Neural progenitor cell (in vitro differentiated cells): ENCODE measurements at places on chromosomes 11 and 22. TPM values are rescaled to one million over a fixed set of nuclear protein-coding genes. Genes with fewer than 3 reads are reported as not detected.

GRCh38 chr11:126355926-126356897 is 726 bp downstream of the ST3GAL4 start:
- DNase-seq: no peak

GRCh38 chr22:36377022-36377631 is 10.6 kb downstream of the MYH9 start:
- DNase-seq: no peak

GRCh38 chr11:116086426-116086825 is 582.2 kb upstream of the CADM1 start:
- DNase-seq: no peak

DNA sequence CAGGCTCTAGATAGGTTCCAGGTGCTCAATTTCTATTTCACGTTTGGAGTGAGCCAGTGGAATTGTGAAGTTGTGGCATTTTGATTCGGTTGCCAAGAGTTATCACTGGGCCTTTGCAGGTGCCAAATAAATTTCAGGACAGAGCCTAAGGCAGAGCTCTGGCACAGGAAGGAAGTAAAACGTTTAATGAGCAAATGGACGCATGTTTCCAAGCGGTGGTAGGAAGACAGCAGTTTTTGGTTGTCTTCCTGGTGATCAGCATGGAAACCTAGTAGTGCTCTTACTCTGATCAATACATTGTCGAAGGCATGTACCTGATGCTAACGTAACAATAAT is 452 bp downstream of the BIRC3 start:
- DNase-seq: no peak

DNA sequence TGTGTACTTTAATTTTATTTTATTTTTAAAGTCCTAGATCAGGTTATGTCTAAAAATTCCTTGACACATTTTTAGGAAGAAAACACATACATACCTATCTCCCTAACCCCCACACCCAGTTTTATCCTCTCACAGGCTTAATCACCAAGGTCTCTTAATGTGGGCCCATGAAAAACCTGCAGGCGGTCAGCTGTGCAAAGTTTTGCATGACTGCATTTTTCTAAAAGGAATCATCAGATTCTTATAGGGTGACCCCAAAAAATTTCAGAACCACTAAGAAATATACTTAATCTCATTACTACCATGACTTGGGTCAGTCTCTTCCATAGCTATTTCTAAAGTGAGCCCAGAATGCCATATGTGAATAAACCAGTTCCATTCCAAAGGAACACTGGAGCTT is 19.8 kb downstream of the SAA1 start:
- DNase-seq: no peak

DNA sequence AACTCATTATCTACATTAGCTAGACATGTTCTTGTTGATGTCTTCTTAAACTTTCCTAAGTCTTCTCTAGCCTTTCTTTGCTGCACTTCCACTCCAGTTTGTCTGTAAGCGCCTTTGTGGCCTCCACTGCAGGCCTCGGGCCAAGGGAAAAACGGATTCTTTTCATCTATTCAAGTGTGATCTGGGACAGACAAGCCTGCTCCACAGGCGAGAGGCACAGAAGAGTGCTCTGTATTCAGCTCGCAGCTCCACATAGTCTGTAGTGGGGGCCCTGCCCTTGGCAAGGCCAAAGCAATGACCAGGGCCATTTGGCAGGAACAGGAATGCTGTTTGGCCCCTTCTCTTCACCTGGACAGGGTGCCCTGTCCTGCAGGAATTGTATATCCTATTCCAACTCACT is 84.1 kb upstream of the BARX2 start:
- peak; percentile 64 for DNase-seq

DNA sequence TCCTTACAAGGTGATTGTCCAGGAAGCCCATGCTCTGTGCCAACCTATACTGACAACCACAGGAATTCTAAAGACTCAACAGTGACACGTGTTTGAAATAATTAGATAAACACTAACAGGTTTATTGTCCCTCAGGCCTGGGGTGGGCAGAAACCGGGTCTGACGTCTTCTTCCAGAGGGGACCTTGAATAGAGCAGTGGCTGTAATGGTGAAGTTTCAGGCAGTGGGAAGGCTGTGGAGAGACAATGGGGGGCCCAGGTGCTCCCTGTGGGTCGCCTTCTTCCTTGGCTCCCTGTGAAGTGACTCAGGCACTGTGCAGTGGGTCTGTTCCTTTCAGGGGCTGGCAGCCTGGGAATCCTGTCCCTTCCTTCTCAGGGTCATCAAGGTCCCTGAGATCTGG is 54.6 kb downstream of the OTOG start:
- no peak for DNase-seq

- DNase-seq: no peak
Observed at GRCh38 chr11:105937331-105937730, 84.7 kb downstream of the MSANTD4 start.

DNA sequence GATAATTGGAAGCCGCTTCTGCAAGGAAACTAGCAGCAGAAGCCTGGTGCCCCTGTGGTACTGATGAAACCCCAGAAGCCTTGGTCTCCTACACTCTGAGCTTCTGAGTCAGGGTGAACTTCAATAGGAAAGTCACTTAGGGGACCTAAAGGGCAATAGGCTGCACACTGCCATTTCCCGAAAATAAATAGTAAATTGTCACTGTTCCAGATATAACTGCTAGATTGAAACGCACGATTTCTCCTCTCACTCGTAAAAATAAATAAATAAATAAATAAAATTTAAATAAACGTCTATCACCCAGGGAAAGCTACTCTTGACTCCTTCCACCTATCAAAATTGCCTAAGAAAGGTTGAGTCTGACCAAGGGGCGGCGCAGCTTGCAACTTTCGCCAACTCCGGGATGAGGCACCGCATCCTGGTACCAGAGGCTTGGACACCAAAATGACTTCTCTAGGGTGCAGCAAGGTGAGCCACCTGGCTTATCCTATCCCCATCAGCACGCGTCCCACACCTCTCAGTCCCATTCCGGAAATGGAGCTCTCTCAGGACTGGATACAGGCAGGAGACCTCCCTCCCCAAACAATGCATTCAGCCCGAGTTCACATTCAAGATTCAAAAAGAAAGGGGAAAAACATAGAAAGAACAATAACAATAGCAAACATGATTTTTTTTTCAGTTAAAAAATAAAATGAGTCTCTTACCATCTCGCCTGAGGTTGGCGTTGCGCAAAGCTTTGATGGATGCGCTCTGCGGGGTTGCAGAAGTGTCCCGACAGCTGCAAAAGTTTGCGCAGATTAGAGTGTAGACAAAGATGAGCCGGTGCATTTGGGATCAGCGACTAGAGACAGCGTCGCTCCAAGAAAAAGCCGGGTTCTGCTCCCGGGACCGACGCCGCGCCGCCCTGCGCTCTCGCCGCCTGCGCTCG is 583 bp downstream of the PDGFD start:
- peak; percentile 48 for DNase-seq

GRCh38 chr11:13108416-13108815 is 99.3 kb downstream of the RASSF10 start:
- no peak for DNase-seq

DNA sequence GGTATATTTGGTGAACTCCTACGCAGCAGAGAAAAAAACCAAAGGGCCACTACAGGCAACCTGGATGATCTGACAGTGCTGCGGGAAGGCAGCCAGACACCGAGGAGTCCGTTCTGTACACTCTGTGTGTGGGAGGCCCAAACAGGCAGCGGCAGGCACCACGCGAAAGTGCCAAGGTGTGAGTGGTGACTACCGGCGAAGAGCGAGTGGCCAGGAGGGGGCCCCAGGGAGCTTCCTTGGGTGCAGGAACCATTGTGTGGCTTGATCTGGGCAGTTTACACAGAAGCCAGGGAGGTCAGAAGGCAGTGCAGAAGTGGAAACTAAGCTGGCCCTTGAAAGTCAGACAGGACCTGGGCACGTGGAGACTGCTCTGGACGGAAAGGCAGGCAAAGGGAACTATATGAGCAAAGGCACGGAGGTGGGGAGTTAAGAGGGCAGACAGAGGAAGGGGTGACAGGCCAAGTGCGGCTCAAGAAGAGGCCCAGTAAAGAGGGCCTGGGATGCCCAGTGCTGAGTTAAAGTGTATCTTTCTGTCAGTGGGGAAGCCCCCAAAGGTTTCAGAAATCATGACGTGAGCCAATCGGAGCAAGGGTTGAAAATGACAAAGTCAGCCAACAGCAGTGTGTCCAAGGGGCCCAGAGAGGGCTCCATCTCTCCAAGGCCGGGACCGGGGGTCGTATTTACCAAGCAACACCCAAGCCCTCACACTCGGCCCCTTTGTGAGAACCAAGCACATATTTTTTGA is 10.6 kb downstream of the TMEM184B start:
- DNase-seq: peak; percentile 65

DNA sequence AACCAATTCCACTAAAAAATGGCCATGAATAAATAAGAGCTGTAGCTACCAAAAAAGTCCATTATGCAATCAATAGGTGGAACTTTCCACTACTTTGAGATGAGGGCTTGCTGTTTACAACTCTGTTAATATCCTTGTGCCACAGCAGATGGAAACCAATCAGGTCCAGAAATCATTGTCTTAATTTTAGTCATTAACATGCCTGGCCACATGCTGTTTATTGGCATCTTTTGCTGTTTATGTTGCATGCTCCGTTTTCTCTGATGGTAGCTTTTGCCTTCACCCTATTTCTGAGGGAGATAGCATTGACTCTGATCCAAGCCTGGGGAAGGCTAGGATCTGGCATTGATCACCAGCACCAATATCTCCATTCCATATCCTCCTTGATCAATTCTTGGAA is 192.9 kb upstream of the SEZ6L start:
- DNase-seq: no peak

GRCh38 chr22:29202212-29203192 is 3.2 kb upstream of the EMID1 start:
- peak; percentile 65 for DNase-seq

GRCh38 chr22:37627545-37627944 is 11.9 kb upstream of the SH3BP1 start:
- no peak for DNase-seq

GRCh38 chr11:95922099-95922498 is 1.8 kb downstream of the MTMR2 start:
- DNase-seq: no peak

DNA sequence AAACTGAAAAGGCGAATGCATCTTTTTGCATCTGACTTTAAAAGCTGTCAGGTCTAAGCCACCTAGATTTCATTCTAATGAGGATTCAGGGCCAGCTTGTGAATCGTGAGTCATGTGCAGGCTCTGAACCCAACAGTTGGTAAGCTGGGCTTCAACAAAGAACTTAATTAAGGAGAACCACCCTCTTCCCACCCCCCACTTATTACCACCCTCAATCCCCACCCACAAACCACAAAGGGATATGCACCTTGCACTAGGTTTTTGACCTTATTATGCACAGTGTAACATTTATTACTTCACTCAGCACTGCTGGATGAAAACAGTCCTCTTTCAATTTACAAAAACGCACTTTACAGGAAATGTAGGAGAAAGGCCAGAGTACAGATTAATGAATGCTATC is 94.1 kb upstream of the LIN7C start:
- no peak for DNase-seq

GRCh38 chr22:26432619-26433311 is 3.7 kb downstream of the ASPHD2 start:
- DNase-seq: no peak

DNA sequence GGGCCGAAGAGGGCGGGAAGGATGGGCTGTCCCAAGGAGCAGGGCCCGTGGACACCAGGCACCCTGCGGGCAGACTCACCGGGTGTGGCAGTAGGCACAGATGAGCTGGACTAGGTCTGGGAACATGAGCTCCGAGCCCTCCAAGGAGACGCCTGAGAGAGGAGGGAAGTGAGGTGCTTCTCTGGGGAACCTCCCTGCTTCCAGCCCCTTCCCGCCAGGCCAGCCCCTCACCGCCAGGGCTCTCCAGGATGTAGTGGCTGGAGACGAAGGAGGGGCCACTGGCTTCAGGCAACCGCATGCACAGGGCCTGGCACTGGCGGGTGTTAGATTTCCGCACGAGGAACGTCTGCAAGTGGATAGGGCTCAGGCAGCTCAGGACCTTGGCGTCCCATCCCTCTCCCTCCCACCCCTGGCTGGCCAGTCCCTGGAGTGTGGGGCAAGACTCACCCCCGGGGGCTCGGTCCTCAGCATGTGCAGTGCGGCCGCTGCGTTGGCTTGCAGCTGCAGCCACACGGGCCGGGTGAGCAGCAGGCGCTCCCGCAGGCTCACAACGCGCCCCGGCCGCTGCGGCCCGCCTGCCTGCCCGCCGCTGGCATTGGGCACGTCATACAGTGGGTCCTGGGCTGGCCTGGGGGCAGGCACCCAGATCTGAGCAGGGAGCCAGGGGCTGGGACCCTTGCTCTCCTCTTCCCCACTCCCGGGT is 552 bp downstream of the RIN1 start:
- peak; percentile 56 for DNase-seq

GRCh38 chr11:6202041-6202440 is 3.0 kb downstream of the OR52W1 start:
- no peak for DNase-seq

DNA sequence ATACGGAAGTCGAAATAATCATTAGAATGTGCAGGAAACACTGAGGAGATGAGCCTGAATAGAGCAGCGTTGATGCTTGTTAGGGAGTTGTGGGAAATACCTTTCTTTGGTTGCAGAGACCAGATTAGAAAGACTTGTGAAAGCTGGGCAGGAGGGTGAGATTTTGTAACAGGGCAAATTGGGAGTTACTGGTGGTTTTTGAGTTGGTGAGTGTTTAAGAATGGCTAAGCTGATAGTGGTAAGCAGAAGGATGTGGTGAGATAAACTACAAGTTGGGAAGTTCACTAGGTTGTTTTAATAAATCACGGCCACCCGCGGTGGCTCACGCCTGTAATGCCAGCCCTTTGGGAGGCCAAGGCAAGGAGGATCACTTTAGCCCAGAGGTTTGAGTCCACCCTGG is 34.4 kb downstream of the MCAM start:
- DNase-seq: no peak

DNA sequence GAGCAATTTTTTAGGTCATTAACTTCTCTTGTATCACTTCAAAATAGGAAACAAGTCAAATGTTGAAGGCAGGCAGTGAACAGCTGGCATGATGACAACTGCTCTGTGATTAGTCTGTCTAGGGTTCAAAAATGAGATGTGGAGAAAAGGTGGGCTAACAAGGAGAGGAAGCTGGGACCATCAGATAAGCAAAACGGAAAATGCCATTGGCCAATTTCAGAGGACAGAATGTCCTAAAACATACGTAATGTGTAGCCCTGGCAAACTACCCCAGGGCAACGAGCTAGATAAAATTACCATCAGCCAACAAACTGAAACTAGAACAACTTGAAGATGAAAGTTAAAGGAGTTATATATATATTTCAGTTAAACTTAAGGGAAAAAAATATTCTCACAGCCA is 93.2 kb downstream of the RELT start:
- DNase-seq: no peak

GRCh38 chr22:20650294-20651207 is 123.4 kb upstream of the SERPIND1 start:
- no peak for DNase-seq

GRCh38 chr11:127288926-127289325 is 288.4 kb upstream of the KIRREL3 start:
- DNase-seq: no peak

HEPHL1 gene
- total RNA-seq: 0.02 TPM in 1 of 2 replicates, not detected in the other

ZP1 gene
- total RNA-seq: not detected in 2 replicates

MS4A12 gene
- total RNA-seq: not detected in 2 replicates

MIAT gene
- 262 and 277 TPM in 2 replicates for total RNA-seq

NRIP3 gene
- 38.1 and 42.7 TPM in 2 replicates for total RNA-seq

RCOR2 gene
- total RNA-seq: 70.6 and 139 TPM in 2 replicates

GLYATL1 gene
- total RNA-seq: 9.1 and 10.9 TPM in 2 replicates

XKR3 gene
- not detected in 2 replicates for total RNA-seq

CCDC15 gene
- total RNA-seq: 7.4 and 11.2 TPM in 2 replicates
